Activated CD4-positive, alpha-beta T cell treated with anti-CD3 and anti-CD28 coated beads for 4 hours (primary cell): ENCODE measurements at places on chromosomes 7 and 10.

DNA sequence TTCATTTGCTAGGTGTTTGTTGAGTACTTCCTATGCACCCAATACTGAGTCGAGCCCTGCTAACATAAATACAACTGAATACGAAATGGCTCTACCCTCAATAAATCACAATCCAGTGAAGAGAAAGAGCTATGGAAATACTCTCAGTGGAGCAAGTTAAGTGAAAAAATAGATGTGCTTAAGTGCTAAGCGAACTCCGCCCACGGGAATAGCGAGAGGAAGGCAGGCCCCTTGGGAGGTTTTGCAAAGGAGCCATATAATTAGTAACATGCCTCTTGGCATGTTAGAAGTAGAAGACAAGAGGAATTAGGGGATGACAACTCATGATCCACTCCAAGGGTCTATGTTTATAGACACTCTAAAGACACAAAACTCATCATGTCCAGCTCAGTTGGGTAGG is 42.8 kb upstream of the TSPAN33 start:
- no peak for DNase-seq

DNA sequence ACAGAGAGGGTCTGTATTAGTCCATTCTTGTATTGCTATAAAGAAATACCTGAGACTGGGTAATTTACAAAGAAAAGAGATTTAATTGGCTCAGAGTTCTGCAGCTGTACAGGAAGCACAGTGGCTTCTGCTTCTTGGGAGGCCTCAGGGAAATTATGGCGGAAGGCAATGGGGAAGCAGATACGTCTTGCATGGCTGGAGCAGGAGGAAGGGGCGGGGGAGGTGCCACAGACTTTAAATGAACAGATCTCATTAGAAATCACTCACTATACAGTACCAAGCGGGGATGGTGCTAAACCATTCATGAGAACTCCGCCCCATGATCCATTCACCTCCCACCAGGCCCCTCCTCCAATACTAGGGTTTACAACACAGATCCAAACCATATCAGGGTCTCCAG is 3.7 kb upstream of the CALU start:
- no peak for DNase-seq

DNA sequence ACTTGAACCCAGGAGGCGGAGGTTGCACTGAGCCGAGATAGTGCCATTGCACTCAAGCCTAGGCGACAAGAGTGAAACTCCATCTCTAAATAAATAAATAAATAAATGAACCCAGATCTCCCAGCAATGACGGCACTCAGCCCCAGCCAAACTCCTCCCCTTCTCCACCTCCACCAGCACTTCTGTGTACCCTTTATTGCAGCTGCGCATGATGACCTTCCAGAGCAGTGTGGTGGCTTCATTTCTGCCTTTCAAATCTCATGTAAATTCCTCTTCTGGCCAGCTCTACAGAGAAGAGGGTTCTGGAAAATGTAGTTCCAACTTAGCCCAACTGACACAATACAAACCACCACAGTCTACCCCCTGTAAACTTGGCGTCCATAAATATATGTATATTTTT is 108.5 kb downstream of the SLC37A3 start:
- DNase-seq: no peak

DNA sequence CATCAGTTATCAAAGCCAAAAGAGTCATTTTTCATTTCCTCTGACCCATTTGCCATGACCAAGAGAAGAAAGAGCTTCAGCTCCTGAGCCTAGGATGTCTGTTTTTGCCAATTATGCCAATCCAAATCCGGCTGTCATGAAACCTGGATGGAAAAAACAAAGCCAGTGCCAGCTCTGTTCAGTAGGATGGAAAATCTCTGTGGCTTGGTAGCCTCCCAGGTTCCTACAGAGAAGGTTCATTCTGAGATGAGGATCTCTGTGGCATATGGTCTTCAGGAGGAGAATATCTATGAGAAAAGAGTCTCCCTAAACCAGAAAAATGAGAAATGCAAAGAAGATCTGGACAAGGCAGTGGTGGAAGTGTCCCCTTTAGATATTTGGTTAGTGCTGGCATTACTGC is 475.4 kb downstream of the CNTNAP2 start:
- DNase-seq: no peak

- DNase-seq: no peak
These were observed 42.0 kb upstream of the TARP start for GRCh38 chr7:38315410-38315809.

DNA sequence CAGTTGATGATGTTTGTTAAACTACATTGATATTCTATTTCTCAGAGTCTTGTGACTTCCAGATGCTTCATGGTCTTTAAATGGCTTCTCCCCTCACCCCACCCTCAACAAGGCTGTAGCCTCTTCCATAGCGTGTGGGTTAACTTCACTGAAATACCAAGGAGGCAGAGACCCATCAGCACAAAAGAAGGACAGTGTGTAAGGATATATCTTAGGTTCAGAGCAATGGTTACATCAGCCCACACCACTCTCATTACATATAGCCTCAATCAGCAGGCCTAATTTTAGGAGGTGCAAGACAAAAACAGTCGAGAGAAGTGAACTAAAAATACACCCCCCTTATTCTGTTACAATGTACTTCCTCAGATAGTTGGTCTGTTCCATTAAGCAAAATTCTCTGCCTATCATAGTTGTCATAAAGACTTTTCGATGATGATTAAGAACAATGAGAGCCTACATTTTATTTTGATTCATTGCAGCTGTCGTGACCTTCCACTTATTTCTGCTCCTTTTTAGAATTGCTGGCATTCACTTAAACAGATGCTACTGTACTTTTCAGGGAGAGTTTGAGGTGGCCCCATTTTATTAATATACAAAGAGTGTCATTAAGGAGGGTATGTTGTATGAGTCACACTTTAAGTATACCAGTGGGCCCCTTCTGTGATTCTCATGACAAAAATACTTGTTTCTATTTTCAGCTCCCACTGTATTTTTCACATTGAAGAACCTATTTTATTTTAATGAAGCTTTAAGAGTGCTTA is 52.1 kb downstream of the WIPF3 start:
- DNase-seq: no peak

DNA sequence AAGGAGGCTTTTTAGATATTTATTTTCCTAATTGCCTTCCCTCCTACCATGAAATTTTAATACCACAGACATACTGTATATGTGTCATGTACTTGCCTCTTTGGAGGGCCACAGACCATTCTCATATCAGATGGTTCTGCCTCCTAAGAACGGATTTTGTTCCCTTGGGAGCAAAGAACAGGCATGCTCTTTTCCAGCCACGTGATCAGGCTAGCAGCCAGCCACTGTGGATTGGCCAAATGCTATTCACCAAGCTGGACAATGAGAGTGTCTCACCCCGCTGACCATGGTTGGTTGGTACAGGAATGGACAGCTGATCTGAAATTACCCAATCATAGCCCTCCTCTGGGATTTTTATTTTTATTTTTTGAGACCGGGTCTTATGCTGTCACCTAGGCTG is 21.5 kb upstream of the CRHR2 start:
- no peak for DNase-seq

DNA sequence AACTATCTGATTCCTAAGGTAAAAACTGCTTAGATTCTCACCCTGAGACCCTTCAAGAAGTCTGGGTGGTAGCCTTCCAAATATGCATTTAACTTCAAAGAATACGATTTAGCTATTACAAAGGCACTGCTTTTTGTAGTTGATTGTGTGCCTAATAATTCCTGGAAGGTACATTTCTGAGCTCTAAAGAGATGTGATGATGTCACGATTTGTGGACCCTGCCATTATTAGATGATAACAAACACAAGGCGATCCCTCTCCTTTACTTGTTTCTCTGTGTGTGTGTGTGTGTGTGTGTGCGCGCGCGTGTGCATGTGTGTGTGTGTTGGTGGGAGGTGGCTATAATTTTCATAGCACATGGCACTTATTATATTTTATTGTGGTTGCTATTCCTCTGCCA is 70.9 kb downstream of the TFPI2 start:
- no peak for DNase-seq

DNA sequence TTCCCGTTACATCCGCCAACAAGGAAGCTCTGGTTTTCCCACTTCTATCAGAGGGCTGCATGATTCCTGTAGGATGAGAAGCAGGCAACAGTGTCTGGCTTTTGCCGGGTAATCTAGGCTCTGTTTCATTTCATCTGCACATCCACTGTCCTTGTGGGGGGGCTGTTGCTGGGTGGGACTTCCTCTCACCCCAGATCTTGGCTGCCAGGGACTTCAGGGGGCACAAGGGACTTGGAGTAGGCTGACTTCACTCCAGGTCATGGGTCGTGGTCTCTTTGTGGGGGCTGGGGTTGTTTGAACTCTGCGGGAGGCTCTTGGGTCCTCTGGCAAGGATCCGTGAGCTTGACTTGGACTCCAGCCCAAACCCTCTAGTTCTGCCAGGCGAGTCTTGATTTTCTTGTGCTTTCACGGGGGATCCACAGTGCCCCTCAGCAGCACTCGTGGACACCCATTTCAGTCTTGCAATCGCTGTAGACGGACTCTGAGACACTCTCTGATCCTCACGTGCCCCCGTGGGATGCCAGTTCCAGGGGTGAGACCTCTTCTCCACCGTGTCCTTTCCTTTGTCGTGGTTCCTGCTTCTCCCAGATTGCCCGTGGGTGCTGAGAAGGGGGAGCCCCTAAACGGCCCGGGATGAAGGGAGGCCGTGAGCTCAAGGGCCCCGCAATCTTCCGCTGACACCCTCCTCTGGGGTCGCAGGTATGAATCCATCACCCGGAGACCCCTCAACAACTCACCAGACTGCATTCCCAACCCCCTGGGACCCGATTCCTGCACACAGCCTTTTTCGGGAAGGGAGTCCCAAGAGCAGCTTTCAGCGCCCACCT is 21.4 kb upstream of the ZNF273 start:
- no peak for DNase-seq

DNA sequence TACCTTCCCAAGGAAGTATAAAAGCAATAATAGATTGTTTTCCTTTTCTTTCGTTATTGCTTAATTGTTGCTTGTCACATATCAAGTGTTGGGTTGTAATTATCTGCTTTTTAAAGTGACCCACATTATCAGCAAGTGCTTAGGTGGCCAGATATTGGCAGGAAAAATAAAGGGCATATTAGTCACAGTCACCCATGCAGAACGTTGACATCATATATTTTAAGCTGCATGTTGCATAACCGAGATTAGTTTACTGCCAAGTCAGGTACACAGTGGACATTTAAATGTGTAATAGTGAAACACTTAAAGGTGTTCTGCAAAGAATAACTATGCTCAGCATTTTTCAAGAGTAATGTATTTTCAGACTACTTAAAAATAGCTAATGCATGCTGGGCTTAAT is 11.4 kb downstream of the NEBL start:
- no peak for DNase-seq

GRCh38 chr7:128189231-128189930 is 51.7 kb upstream of the LEP start:
- DNase-seq: no peak

DNA sequence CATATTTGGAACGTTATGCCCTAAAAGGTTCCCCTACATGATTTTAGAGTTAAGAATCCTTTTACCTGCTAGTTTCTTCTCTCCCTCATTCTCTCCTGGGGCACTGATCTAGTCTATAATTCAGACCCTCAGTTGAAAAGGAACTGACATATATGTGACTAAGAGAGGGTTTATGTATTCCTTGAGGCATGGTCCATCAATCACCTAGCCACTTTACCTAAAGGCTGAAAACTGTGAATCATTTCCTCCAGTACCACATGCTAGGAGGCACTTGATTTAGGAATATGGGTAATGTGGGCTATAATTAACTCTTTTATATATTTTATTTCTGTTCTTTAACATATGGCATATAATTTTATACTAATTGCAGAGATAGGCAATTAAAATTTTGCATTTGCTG is 303.5 kb downstream of the BBS9 start:
- DNase-seq: no peak

- DNase-seq: no peak
These were observed 54.7 kb downstream of the ZNF727 start for GRCh38 chr7:64099656-64100531.

GRCh38 chr10:78518224-78518623 is 484.6 kb downstream of the RPS24 start:
- DNase-seq: no peak

- no peak for DNase-seq
These were observed 86.3 kb downstream of the FGFR2 start for GRCh38 chr10:121511943-121512342.

- no peak for DNase-seq
These were observed 55.9 kb downstream of the FAM241B start for GRCh38 chr10:69685802-69686585.

GRCh38 chr7:474605-475424 is 44.8 kb downstream of the PDGFA start:
- no peak for DNase-seq

DNA sequence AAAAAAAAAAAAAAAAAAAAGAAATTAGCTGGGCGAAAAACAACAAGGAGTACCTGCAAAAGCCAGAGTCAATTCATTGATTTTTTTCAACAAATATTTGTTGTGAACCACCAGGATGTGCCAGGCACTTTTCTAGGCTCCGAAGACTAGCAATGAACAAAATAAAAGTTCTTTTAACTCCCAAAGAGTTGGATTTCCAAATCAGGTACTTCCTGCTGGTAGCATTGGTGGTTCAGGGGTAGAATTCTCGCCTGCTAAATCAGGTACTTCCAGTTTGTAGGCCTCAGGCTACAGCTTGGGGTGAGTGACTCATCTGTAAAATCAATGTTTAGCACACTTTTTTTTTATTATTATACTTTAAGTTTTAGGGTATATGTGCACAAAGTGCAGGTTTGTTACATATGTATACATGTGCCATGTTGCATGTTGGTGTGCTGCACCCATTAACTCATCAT is 10.9 kb downstream of the PPA1 start:
- DNase-seq: no peak

DNA sequence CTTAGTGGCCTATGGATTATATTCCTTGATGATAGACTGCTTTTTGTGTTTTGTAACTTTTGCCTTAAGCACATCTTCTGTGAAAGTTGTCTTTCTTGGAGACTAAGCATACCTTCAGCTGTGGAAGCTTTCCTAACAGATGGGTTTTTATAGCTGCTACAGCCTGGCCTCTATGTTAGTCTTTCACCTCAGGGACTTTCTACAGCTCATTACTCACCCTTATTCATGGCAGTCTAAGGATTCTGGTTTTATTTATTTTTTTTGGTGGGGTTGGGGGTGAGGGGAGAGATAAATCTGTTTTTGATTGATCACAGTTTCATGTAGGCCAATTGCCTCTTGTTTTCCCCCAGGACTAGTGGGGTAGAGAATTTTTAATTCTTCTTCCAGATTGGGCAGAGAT is 219.9 kb downstream of the DKK1 start:
- DNase-seq: no peak
